ENCODE measurements at places on chromosomes 1 and 21.

GRCh38 chr1:14667651-14667984 lies 69.1 kb downstream of the KAZN start:
- DNase-seq: no peak

GRCh38 chr1:157269656-157270375 lies 131.6 kb upstream of the ETV3 start:
- no peak for DNase-seq

DNA sequence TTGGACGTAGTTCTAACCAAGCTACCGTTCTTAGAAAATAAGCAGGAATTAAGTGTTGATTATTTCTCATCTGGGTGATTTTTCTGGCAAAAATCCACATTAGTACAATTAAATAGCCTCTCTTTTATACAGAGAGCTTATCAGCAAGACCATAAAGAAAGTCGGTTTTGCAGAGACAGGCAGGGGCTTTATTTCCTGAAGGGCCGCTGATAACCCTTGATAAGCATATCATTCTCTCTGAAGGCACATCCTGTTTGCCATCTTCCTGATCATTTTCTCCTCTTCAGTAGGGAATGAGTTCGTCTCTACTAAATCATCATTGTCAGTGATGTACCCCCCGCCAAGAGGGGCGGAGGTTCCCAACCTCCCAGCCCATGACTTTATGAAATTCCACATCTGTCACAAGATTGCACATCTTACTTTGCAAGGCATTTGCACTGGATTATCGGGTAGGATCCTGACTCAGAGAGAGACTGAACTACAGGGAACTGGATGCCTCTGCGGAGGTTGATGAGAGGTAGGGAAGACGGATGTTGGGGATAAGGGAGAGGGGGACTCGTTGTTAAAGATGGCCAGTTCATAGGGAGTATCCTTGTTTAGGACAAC lies 115.7 kb downstream of the KCNJ6 start:
- no peak for DNase-seq

- DNase-seq: no peak
Measured at GRCh38 chr1:15433471-15433870, 4.8 kb upstream of the CTRC start.

DNA sequence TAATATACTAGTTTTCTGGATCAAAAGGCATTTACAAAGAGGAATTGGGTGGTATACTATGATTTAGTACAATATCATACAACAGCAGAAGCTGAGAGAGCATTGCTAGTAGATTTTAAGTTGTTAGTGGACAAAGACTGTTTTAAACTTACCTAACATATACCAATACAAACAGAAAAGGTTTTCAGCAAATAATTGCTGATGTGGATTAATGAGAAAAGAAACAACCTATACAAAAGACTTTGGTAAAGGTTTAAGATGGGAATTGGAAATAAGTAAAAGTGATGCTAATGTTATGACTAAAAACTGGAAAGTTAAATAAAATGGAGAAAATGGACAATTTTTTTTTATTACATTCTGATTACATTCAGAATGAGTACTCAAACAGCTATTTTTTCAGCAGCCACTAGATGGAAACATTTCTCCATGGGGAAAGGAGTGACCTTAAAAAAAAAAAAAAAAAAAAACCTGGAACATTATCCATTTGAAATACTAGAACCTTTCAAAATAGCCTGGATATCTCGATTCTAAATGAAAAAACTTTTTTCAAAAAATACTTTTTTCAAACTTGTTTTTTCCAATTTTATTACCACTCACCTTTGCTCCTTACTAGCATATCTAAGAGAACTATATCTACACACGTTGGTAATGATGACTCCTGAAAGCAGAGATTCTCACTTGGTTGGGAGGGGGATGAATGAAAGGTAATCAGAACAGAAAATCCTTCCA lies 55.4 kb downstream of the EPRS1 start:
- no peak for DNase-seq

DNA sequence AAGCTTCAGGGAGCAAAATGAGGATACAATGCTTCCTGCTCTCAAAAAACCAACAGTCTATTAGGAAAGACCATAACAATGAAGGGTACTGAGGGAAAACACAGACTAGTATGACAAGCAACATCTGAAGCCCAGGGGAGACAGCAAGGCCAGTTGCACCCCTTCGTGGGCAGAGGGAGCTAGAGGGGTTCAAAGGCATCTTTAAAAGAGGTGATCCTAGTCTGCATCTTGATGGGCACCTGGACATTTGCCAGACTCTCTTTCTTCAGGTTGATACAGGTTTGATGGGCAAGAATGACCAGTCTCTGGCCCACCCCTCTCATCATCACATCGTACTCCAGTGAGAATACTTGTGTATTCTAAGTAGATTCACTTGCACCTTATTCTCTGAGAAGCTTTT lies 177.7 kb downstream of the VAV3 start:
- no peak for DNase-seq

GRCh38 chr1:159917533-159918351 lies 7.6 kb downstream of the TAGLN2 start:
- no peak for DNase-seq

- DNase-seq: no peak
Measured at GRCh38 chr1:66712839-66713238, 39.4 kb upstream of the DYNLT5 start.

DNA sequence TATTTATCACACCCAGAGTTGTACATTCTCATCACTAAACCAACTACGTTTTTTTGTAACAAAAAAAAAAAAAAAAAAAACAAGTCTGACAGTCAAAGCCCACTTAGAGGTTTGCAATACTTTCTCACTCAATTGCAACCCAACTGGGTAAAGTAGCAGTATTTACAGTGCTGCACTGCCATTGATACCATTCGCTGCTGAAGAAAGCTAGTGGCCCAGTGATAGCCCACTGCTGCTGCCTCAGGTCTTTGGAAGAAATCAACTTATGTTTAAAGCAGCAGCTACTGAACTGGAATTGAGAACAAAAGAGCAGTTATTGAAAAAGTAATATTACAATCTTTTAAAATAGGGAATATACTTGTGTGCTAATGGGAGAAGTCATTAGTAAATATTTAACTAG lies 2.7 kb downstream of the HNRNPU start:
- DNase-seq: no peak

DNA sequence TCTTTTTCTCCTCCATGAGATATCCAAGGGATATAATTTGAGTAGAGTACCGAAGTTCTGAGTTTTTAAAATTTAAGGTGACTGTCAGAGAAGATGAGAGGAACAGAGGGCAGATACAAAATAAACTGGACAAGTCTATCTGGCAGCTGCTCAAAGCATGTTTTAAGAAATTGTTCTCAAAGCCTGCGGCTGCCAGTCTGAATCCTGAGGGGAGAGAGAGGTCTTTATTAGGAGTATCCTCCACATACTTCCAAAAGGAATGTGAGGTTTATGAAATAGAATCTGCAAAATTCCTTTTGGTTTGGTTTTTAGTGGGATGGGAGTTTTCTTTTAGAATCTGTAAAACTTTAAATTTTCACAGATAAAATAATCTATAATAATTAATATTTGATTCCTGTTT lies 41.3 kb downstream of the TTC13 start:
- DNase-seq: no peak

DNA sequence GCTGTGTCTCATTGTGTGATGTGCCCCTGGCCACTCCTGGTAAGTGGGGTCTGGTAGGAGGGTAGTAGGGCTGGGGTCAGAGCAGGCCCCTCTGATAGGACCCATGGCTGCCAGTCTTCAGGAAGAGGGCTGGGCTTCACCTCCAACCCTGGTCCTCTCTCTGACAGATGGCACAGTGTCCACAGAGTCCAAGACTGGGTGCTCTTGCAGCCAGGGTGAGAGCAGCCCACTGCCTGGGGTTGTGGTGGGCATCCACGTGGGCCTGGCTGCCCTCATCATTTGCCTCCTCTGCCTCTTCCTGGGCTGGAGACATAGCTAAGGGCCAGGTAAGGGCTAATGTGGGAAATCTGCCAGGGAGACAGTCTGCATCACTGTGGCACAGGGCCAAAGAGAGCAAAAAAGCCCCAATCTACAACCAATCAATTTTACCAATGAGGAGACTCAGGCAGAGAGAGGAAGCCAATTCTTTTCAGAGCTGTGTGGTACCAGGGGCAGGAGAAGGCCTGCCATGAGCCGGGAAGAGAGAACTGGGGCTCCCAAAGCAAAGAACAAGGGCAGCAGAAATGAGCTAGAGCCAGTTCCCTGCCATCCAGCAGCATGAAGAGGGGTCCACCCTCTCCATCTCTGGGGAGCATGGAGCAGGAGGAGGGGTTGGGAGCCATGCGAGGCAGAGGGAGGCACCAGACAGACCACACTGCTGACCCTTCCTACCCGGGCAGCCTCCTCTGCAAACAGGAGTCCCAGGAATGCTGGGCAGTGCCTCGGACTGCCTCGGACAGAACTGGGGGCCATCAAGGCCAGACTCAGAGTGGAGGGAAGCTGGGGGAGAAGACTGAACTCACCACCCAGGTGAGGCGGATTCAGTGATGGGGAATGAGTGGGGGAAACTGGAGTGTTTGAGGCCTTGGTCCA lies 26.8 kb downstream of the SLC27A3 start:
- no peak for DNase-seq

GRCh38 chr1:52970149-52970548 lies 43.1 kb downstream of the SCP2 start:
- no peak for DNase-seq

- no peak for DNase-seq
Measured at GRCh38 chr1:116107371-116107770, 3.8 kb upstream of the MAB21L3 start.

DNA sequence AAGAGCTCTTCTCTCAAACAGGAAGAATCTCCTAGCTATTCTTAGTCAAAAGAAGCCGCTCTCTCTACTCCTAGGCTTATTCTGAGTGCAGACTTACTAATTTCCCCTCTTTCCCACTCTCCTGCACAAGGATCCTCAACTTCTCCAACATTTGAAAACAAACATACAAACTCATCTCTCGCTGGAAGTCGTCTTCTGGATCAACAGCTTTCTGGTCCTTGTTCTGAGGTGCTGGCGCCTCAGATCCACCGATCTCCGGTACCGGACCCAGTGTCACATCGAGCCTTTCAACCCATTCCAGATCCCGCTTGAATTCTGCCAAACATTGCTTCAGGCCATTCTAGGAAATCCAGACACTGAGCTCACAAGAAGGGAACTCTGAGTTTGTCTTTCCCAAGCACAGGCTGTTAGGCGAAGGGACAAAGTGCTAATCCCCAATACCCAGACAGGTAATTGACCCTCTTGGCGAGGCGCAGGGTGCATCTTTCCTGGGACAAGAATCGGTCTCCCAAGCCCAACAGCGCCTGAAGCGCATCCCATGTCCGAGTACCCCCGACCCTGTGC lies 696 bp downstream of the EBNA1BP2 start:
- DNase-seq: no peak

GRCh38 chr1:225651376-225651871 lies 1.5 kb downstream of the ENAH start:
- no peak for DNase-seq

GRCh38 chr1:188660572-188660971 lies 1817.1 kb downstream of the BRINP3 start:
- DNase-seq: no peak

- DNase-seq: no peak
Measured at GRCh38 chr1:228226956-228227791, 19.3 kb downstream of the OBSCN start.

DNA sequence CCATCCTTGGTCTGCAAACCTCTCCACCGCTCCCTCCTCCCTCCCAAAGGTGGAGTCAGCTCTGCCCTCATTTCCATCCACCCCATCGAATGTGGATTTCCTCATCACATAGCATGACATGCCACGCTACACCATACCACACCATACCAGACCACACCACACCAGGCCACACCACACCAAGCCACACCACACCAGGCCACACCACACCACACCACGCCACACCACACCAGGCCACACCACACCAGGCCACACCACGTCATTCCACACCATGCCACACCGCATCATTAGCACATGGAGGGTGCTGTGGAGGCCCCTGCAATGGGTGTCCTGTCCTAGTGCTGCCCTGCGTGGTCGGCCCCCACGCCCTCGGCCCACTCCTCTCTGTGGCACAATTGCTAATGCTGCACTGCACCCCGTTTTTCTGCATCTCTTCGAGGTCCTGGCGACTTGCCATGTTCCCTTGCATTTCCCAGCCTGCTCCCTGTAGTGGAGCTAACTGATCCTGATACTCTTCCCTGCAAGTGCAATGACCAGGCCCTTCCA lies 11.3 kb downstream of the DFFB start:
- no peak for DNase-seq

DNA sequence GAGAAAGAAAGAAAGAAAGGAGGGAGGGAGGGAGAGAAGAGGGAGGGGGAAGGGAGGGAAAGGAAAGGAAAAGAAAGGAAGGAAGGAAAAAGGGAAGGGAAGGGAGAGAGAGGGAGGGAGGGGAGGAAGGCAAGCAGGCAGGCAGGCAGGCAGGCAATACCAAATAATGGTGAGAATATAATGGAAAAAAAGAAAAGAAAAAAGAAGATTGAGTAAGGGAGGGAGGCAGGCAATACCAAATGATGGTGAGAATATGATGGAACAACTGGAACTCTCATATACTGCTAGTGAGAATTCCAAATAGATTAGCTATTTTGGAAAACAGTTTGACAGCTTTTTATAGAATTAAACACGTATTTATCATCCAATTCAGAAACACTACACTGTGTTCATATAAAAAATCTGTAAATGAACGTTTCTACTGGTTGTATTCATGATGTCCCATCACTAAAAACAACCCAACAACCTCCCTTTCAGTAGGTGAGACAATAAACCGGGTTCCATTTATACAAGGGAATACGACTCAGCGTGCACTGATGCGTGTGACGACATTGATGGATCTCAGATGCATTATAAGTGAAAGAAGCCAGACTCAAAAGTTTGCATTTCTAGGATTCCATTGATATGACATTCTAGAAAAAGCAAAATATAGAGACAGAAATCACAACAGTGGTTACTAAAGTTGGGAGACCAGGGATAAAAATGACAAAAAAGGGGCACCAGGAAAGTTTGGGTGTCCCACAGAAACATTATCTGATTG lies 226.4 kb downstream of the DSCAM start:
- no peak for DNase-seq

- no peak for DNase-seq
Measured at GRCh38 chr1:53585129-53585528, 125.9 kb downstream of the DMRTB1 start.

DNA sequence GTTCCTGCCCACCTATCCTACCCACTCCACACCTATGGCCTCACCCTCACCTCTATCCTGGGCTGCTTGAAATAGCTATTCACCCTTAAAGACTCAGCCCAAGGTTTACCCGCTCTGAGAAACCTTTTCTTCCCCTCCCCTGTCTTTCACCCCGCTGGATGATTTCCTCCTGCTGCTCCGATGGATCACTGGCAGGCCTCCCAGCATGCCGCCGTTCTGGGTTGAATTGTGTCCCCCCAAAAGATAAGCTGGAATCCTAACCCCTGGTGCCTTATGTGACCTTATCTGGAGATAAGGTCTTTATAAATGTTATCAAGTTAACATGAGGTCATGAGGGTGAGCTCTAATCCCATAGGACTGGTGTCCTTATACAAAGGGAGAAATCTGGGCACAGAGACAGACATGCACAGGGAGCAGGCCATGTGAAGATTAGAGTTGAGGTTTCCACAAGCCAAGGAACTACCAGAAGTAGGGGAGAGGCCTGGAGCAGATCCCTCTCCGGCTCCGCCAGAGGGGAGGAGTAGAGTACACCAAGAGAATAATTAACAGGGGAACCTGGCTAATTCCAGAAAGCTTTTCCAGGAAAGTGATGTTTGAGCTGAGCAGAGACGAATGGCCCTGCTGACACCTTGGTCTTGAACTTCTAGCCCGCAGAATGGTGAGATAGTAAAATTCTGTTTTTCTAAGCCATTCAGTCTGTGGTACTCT lies 110.0 kb upstream of the SERBP1 start:
- DNase-seq: no peak

All from esophagus squamous epithelium (tissue), 5 donors.